ENCODE measurements at places on chromosomes 5 and 9. TPM values are rescaled to one million over a fixed set of nuclear protein-coding genes. Genes with fewer than 3 reads are reported as not detected.

OR1Q1 gene
- total RNA-seq: not detected

PCDHGA5 gene
- total RNA-seq: 17.8 TPM

LCN2 gene
- total RNA-seq: not detected

KIF12 gene
- total RNA-seq: 1.3 TPM

CD274 gene
- total RNA-seq: 0.31 TPM
